ENCODE measurements at places on chromosomes 6 and 20.

GRCh38 chr6:34231566-34232336 is 4.9 kb upstream of the HMGA1 start:
- no peak for DNase-seq

DNA sequence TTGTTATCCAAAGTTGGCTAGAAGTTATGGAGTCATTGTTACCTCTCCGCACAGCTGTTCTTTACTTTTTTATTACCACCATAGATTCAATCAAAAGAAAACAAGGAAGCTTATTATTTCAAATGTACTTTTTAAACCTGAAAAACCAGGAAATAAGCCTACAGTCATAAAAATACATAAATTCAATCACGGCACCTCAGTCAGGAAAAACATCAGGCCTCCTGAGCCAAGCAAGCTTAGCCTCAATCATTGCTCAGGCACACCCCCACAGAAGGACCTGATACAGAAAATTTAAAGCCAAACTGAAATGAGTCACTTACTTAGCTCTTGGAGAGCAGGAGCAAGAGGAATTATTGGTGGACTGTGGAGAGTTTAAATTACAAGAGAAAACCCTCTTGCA is 44.3 kb downstream of the MARCKS start:
- DNase-seq = no peak

DNA sequence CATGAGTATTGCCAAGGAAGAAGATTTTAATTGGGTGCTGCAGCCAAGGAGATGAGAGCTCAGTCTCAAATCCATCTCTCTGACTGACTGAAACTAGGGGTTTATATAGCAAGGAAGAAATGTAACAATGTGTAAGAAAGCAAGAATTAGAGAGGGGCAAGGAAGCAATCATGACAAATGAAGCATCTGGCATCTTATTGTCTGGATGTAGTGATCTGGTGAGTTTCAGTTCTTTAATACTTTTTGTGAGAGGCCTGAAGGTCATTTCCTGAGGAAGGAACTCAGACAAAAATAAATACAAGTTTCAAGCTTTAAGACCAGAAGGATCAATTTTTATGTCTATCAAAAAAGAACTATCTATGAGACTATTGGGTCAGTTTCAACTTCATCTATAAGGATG is 64.2 kb downstream of the HTR1E start:
- no peak for DNase-seq

DNA sequence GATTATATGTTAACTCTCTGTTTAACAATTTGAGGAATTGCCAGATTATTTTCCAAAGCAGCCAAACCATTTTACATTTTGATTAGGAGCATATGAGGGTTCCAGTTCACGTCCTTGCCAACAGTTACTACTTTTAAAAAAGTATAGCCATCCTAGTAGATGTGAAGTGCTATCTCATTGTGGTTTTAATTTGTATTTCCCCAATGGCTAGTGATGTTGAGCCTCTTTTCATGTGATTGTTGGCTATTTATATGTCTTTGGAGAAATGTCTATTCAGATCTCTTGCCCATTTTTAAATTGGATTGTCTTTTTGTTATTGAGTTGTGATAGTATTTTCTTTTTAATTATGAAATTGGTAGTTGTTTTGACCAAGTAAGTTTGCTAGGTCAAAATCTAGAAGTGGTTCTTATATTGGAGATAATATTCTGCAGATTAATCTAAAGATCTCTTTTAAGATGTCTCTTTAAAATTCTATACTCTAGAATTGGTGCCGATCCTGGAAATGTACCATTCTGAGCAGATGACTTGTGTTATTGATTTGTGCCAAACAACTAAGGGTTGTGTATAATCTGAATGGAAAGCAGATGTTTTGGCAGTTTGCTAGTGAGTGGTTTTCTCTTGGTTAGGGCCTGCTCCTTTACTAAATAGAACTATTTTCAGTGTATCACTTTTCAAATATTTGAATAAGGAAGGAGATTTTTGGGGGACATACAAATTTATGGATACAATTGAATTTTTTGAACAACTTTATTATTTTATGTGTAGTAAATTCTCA is 99.5 kb downstream of the CDKAL1 start:
- DNase-seq = no peak

DNA sequence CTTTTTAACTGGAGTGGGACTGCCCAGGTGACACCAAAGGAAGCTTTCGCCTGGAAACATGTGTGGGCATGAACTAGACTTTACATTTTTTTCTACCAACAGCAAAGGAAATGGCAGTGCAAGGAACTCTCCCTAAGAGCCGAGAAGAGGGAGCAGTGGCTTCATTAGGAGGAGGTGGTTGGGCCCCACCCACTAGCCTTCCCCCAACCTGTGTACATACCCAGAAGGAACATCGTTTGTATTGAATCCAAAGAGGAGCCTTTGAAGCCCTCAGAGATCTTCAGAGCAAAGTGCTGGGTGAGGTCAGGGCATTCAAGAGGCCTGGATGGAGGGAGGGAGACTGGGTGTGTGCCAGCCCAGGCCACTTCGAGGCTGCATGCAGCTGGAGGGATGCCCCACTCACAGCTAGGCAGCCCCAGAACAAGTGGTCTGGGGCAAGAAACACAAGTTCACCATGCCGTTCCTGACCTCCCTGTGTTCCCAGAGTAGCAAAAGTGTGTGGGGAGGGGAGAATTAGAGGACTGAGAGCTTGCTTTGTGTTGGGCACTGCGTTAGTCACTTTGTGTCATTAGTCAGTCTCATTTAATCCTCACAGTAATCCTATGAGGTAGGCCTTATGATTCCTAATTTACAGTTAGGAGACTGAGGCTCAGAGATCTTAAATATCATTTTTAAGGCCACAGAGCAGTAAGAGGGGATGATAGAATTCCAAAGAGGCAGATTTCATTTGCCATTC is 191.6 kb upstream of the SUPT3H start:
- no peak for DNase-seq

Measured in NCI-H460 (cell line).